ENCODE measurements at places on chromosomes 5 and 9. TPM values are rescaled to one million over a fixed set of nuclear protein-coding genes. Genes with fewer than 3 reads are reported as not detected.
A peak's percentile ranks its signal among the peaks of the same experiment; 100 is the strongest.

Gene PCDHA7
- not detected for total RNA-seq

Gene ECSCR
- not detected for total RNA-seq

Gene FBP1
- total RNA-seq = not detected

GRCh38 chr9:95425910-95426551 is 90.7 kb downstream of the PTCH1 start:
- DNase-seq = peak; percentile 73

DNA sequence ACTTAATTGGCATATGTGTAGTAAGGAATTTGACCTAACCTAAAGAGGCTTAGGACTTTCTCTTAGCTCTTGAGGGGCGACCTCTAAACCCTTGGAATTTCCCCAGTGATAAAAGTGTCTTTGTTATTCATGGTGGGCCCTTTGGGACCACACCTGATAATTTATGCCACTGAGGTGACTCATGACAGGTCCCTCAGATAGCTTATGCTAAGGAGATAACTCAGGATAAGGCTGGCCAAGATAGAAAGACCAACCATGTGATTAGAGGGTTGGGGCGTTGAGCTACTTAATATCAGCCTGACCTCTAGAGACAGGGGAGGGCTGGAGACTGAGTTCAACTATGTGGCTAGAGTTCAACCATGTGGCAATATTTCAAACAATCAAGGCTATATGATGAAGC is 218.1 kb downstream of the AP3B1 start:
- DNase-seq = peak; percentile 40

- DNase-seq = no peak
Observed at GRCh38 chr9:135902655-135903357, 4.5 kb downstream of the CAMSAP1 start.

DNA sequence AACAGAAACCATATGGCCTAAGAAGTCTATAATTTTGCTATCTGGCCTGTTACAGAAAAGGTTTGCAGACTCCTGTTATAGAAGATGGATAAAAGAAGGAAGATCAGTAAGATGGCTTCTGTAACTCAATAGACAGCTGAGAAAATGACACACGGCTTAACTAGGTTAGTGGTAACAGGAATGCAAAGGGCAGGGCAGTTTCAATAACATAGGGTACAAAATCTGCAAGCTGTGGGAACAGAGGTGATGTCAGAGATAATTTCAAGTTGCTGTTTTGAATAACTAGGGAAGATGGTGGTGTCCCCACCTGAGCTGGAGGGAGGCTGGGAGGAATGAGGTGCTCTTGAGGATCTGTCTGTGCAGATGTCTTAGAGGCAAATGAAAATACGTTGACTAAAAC is 106.5 kb downstream of the GLIS3 start:
- no peak for DNase-seq

GRCh38 chr5:125227333-125228095 is 481.1 kb upstream of the ZNF608 start:
- DNase-seq = peak; percentile 29

- DNase-seq = no peak
Observed at GRCh38 chr5:76615759-76616158, 7.4 kb downstream of the F2RL2 start.

DNA sequence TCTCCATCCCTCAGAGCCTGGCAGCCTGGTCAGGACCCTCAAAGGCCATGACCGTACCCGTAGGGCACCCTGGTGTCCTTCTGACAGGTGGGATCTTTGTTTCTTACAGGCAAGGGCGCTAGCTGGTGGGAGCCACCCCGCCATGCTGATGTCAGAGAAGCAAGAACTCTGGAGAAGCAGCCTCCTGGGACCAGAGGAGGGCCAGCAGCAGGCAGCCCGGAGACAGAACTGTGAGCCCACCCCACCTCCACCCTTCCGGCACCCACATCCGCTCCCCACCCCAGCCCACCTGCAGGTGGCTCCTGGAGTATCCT is 42.2 kb upstream of the IL17B start:
- DNase-seq = no peak

- peak; percentile 18 for DNase-seq
Observed at GRCh38 chr9:6909181-6909580, 151.4 kb downstream of the KDM4C start.

DNA sequence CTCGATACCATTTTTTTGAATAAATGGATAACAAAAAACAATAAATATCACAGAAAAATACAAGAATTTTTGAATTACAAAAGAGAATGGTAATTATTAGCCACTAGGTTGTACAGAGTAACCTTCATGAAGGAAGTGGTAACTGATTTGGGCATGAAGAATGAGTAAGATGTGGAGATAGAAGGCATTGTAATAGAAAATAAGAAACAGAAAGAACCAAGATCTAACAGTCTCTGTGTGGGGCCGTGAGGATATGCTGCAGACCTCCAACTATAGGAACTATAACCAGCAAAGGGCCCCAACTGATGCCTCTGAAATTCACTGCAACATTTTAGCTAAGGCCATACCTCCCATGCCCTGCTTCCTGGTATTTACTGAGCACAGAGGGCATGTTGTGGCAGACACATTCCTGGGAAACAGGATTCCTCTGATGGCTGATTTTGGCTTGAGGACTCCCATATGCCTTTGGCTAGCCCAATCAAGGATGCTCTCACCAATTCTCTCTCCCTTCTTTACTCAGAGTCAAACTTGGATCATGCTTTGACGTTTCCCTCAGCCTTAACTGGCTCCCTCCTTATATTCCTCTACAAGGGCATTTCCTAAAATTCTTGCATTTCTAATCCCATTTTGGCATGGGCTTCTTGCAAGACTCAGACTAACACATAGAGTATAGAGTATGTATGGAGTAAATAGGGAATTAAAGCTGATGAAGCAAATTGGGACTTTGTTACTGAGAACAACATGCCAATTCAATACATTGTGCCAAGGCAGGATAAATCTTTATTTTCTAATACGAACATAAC is 208.9 kb downstream of the PDE4D start:
- DNase-seq = no peak

DNA sequence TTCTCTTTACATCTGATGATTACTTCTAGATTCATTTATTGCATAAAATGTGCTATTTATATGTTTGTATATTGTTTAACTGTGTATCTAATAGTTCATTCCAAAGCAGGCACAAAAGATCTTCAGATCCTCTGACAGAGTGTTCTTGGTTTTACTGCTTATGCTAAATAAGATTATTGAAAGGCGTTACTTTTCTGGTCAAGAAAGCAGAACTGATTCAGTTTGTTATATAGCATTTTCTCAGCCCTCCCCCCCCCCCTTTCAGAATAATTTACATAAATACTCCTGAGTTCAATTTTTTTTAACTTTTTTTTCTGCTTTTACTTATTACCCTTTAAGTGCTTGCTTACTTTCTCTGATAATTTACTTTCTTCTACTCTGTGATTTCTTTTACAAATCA is 15.4 kb downstream of the CDC42SE2 start:
- no peak for DNase-seq

DNA sequence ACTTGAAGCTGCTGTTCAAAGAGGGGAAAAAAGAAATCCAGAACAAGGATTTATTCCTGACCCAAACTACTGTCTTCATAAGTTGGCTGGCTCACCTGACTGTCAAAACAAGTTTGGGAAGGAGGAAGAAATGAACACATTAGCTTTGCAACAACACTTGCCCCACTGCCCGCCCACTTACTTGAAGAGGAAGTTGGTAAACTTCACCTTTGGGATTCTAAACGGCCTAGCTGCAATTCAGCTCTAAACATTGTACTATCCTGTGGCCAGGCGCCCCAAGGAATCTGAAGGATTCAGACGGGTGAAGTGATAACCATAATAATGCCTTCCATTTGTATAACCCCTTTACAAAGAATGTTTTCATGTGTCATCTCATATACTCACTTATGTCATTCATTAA is 199.4 kb downstream of the ARRDC3 start:
- DNase-seq = no peak

- no peak for DNase-seq
Observed at GRCh38 chr5:141826674-141827073, 51.5 kb downstream of the PCDH1 start.

DNA sequence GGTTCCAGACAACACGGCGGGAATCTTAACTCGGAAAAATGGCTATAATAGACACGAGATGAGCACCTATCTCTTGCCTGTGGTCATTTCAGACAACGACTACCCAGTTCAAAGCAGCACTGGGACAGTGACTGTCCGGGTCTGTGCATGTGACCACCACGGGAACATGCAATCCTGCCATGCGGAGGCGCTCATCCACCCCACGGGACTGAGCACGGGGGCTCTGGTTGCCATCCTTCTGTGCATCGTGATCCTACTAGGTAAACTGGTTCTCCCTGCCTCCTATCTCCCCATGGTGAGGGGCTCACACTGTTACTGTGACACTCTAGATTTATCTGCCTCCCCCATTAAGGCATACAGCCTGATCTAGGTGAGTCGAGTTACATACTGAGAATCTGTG is 124.2 kb downstream of the CDH6 start:
- no peak for DNase-seq

- no peak for DNase-seq
Observed at GRCh38 chr5:38414348-38414747, 142.1 kb downstream of the LIFR start.
